Activated T-cell treated with anti-CD3 and anti-CD28 coated beads for 48 hours (primary cell): ENCODE measurements at places on chromosomes 13 and 19.
A peak's percentile ranks its signal among the peaks of the same experiment; 100 is the strongest.

DNA sequence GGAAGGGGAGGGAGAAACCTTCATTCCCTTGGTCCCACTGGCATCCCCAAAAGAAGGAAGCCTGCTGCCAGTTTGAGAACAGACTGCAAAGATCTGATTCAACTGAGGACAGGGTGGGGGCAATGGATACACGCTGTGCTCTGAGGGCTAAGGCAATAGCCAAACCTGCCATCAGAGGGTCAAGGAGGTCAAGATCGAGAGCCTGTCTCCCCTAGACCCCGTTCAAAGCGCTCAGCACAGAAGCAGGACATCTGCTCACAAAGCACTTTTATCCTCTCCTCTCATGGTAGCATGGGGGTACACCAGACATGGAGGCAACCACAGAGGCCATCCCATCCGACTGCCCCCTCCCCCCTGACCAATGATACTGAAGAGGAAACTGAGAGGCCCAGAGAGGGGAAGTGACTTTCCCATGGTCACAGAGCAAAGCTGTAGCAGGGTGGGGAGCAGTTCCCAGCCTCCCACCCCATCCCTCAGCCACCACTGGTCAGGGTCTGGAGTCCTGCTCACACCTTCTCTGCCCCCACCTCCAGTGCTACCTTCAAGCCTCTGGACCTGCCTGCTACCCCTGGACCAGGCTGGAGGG is 11.1 kb downstream of the POU2F2 start:
- DNase-seq: no peak

- DNase-seq: no peak
Observed at GRCh38 chr13:81770868-81771505, 1430.1 kb upstream of the SPRY2 start.

DNA sequence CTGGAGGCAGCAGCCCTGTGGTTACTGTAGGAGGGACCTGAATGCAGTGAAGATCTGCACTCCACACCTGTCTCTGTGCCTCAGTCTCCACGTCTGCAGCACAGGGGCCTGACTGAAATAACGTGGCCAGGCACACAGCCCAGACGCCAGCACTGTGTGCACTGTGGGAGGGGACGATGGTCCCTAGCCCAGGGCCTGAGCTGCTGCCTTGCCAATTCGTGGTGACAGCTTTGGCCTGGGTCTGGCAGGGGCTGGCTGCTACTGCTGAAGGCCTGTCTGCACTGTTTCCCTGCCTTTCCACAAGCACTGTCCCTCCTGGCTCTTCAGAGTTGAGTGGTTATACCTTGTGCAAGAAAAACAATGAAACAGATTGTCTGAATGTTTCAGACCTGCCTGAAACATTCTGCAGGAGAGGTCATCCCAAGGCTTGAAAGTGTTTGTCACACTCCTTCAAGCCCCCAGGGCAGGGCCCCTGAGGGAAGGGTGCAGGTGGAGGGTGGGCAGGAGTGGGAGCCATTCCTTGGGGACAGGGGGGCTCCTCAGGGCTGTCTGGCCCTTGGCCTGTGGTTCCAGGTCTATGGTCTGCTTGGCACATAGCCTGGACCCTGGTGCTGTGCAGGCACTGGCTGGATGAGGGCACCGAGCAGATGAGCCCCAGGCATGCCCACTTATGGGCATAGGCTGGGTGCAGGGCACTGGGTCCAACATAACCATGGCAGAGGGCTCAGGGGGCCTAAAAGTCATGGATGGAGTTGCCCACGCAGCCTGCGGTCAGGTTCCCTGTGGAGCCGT is 38.7 kb upstream of the LDLR start:
- DNase-seq: no peak

GRCh38 chr19:42488783-42489521 is 39.3 kb downstream of the CEACAM1 start:
- DNase-seq: no peak

DNA sequence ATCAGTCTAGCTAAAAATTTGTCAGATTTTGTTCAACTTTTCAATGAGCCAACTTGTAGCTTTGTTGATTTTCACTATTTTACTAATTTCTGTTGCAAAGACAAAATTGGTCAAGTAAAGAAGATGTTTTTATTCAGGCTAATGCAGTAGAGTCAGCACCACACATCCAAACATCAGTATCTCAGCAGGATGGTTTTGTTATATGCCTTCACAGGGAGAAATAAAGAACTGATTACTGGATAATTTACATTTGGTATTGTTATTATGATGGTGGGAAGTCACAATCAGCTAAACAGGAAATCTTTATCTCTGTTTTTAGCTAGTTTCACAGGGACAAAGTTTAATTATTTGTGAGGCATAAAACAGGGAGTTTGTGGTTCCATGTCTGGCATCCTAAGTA is 713.4 kb downstream of the SLITRK5 start:
- DNase-seq: no peak

DNA sequence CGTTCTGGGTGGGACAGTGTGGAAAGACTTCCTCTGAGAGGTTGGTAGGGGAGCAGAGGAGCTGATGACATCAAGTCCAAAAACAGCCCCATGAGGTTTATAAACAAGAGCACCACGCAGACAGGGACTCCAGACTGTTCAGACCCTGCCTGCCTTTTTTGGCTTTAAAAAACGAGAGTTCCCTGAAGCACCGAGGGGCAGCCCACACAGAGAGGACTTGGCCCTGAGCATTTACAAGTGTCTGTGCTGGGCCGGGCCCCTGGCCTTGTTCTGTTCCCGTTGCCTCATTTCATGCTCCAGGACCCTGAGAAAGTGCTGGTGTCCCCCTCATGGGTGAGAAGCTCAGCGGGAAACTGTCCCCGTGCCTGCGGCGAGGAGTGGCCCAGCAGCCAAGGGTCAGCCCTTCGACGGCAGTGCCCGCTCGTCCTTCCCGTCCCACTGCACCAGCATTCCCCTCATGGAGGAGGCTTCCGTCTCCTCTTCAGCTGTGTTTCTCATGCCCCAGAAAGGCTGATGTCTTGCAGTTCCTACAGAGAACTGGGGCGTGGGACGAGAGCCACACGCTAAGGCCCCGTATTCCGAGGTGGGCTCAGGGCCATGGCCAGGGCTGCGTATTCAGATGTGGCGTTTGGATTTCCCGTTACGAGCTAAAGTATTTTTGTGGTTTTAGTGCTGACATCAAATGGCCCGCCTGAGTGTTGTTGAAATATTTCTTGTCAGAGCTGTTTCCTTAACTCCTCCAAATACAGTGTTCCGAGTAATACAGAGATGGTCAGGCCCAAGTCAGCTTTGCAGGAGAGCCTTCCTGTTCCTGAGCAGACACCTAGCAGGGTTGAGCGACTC is 93.5 kb downstream of the ATP11A start:
- DNase-seq: no peak

GRCh38 chr13:51995677-51996551 is 15.3 kb downstream of the ATP7B start:
- DNase-seq: no peak

GRCh38 chr13:77536358-77536757 is 852 bp downstream of the SCEL start:
- no peak for DNase-seq

- DNase-seq: no peak
Observed at GRCh38 chr13:34431827-34432581, 510.1 kb upstream of the NBEA start.

- no peak for DNase-seq
Observed at GRCh38 chr13:33072759-33073158, 56.5 kb downstream of the KL start.

- no peak for DNase-seq
Observed at GRCh38 chr19:27746691-27747380, 1466.1 kb downstream of the UQCRFS1 start.

- no peak for DNase-seq
Observed at GRCh38 chr13:77338329-77338728, 11.4 kb upstream of the MYCBP2 start.

GRCh38 chr19:51398096-51398704 is 7.8 kb upstream of the C19orf84 start:
- no peak for DNase-seq

GRCh38 chr19:58400316-58400915 is 5.0 kb downstream of the RNF225 start:
- no peak for DNase-seq

GRCh38 chr13:107866941-107867623 is 348.3 kb downstream of the LIG4 start:
- no peak for DNase-seq

- DNase-seq: no peak
Observed at GRCh38 chr13:74466020-74466419, 331.8 kb upstream of the KLF12 start.

DNA sequence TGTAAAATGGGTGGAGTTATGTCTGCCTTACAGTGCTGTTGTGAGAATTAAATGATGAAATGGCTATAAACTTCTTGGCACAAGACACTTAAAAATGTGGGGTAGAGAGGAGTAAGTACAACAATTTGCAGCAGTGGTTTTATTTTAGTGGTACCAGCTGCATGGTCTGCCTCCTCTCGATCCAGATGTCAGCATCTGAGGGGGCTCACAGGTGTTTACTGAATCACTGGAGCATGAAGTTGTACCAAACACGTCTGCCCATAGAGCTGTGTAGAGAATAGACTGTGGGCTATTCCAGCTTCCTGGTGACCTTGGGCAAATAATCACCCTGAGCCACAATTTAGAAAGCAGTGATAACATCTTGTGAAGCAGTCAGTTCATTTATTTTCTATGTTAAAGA is 11.1 kb downstream of the SLC10A2 start:
- DNase-seq: no peak

DNA sequence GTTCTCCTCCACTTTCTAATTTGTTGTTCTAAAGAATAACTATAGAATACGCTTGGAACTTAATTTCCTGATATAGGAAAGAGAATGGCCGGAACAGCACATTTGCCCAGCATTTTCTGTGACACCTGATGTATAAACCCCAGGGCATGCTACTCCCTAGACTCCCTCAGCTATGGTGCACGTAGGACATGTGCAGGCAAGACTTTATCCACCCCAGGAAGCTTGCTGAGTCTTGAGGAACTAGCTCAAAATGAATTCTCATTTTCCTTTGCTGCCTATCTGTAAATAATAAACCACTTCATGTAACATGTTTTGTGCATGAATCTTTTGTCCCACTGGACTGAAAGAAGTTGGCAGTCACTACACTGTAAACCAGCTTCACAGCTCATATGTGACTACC is 535.8 kb upstream of the SLITRK1 start:
- no peak for DNase-seq

DNA sequence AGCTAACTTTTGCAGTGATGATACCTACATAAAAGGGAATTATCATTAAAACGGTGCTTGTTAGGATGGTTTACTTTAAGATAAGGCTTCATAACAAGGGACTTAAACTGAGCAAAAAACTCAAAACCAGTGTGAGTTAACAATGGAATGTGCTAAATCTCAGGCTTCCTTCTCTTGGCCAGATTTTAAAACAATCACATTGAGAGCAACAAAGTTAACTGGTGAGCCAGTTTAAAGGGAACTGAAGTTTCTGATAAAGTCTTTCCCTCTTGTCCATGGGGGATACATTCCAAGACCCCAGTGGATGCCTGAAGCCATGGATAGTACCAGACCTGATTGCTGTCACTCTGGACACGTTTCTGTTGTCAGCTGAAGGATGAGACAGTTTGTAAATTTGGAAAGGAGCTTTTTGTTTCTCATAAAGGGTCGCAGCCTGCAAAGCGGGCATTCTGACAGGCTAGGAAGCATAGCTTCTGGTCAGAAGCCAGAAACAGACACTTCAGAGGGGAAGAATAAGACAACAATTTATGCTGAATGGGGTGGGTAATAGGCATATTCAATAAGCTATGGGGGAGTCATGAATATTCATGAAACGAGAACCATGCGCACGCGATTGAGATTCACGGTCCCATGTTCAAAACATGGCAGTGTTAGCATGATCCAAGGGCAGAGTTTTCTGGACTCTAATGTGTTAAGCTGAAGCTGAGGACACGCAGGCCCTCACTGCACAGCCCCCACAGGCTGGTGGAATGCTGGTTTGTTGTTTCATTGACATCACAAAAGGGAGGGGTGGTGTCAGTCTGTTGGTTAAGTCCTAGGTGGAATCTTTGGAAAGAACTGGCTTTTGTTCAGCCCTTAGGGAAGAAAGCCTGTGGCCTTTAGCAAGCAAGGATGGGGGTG is 150.6 kb upstream of the RNF113B start:
- no peak for DNase-seq

GRCh38 chr19:55605637-55606470 is at the start of gene ZNF865:
Gene ZNF865 (plus strand): TSS chr19:55605647. CDS start chr19:55613619, 7,972 bp downstream.
- peak; percentile 57 for DNase-seq

- DNase-seq: no peak
Observed at GRCh38 chr19:28583242-28583641, 629.7 kb downstream of the UQCRFS1 start.

DNA sequence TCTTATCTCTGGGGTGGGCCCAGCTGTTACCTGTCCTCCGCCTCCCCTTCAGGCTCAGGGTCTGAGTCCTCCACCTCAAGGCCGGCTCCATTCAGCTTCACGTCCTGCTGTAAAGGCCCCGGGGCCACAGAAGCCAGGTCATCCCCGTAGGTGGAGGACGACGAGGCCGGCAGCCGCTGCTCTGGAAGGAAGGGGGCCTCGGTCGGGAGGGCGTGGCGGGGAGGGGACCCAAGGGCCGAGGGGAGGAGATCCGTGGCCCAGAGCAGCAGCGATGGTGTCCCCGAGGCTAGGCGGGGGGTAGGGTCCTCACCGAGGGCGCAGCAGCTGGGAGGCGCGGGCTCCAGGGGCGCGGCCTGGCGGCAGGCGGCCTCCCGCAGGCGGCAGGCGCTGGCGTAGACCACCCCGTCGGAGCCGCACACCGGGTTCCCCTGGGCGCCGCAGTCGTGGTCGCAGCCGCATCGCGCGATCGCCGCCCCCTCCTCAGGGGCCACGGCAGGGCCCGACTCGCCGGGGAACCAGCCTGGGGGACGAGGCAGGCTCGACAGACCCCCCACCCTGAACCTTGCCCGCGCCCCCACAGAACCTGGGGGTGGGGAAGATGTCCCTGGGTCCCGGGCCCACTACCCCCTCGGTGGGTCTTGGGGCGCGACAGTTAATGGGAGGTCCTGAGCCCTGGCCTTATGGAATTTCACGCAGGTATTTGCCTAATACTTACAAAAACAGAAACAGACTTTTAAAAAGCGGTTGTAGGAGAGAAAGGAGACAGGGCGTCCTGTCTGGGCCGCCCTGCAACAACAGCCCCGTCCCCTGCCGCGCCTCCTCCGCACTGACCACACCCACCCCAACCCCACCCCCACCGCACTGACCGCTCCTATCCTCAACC is 7.6 kb downstream of the F2RL3 start:
- DNase-seq: no peak

DNA sequence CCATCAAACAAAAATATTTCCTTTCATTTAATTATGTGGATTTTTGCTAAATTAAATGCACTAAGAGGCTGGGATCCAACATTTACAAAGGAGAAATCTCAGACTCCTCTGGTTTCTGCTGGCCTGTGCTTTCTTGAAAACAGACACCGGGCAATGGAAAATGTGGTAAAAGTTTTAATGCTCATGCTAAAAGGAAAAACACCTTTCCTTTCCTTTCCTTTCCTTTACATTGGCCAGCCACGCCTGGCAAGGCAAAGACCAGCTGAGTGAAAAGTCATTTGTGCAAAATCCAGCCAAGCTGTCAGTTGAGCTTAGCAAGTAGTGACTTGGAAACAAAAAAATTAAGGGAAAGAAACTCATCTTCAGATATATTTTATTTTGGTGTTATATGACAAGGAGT is 240.3 kb downstream of the LACC1 start:
- no peak for DNase-seq
